ENCODE measurements at places on chromosomes 13 and 19. TPM values are rescaled to one million over a fixed set of nuclear protein-coding genes. Genes with fewer than 3 reads are reported as not detected.

CD33 gene
- 2.4 TPM for total RNA-seq

KLK6 gene
- total RNA-seq: not detected

PDE4C gene
- 0.31 TPM for total RNA-seq

ZNF808 gene
- 17.3 TPM for total RNA-seq

CGB1 gene
- not detected for total RNA-seq

TEX29 gene
- total RNA-seq: not detected

ZNF91 gene
- 52.9 TPM for total RNA-seq

CYP4F2 gene
- total RNA-seq: not detected

SIGLEC11 gene
- not detected for total RNA-seq

TMC4 gene
- total RNA-seq: 3.1 TPM

CAPN12 gene
- total RNA-seq: 9.0 TPM

RYR1 gene
- total RNA-seq: 3.1 TPM

ZNF8 gene
- 5.6 TPM for total RNA-seq

SMIM24 gene
- not detected for total RNA-seq

ZNF284 gene
- total RNA-seq: 1.6 TPM

RFPL4AL1 gene
- not detected for total RNA-seq

Data from T-helper 17 cell (primary cell).